ENCODE measurements at places on chromosomes 4 and X.

GRCh38 chr4:159229164-159229563, 126.3 kb downstream of the RAPGEF2 start:
- DNase-seq, result no peak

- no peak for DNase-seq
These were observed 51.0 kb downstream of the GUCY1B1 start for GRCh38 chr4:155809835-155810234.

DNA sequence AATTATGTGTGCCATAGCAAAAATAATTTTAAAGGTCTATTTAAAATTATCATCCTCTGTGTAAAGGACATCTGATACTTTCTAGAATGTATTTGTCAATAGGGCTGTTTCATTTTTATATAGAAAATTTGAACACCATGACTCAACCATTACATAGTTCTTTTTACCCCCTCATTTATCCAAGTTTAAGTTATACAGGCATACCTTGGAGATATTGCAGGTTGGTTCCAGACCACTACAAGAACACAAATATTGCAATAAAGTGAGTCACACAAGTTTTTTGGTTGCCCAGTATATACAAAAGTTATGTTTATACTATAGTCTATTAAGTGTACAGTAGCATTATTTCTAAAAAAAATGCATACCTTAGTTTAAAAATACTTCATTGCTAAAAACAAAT, 130.4 kb downstream of the MSL3 start:
- DNase-seq, result no peak

DNA sequence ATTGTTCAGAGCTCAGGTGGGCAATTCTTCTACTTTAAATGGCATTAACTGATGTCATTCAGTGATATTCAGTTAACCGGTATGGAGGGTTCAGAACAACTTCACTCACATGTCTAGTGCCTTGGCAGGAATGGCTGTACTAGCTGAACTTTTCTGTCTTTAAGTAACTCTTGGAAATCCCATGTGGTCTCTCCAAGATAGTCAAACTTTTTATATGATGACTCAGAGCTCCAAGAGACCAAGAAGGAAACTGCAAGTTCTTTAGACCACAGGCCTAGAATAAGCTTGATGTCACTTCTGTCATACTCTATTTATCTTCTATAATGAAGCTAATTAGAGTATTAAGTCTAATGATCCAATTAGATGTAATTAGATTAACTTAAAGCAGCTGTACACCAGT, 24.9 kb downstream of the LHFPL1 start:
- DNase-seq, result no peak

GRCh38 chr4:1968686-1969295, 40.0 kb downstream of the NELFA start:
- no peak for DNase-seq

DNA sequence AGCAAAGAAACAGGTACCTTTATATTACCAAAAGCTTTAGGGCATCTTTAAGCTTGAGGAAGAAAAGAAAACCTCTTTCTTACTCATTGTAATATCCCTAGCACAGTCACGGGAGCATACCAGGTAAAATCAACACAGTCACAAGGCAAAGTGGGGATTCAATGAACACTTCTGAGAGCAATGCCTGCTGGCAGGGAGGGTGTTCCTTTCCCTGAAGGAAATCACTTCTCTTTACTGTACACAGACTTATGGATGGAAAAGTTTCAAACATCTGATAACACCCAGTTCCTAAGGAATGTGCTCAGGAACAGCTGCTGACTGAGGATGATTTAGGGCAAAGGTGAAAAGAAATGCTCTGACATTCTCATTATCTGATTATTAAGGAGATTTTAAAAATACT, 94.8 kb downstream of the MAML3 start:
- DNase-seq, result no peak

GRCh38 chr4:136383082-136383481, 1149.2 kb downstream of the PCDH18 start:
- DNase-seq, result no peak

DNA sequence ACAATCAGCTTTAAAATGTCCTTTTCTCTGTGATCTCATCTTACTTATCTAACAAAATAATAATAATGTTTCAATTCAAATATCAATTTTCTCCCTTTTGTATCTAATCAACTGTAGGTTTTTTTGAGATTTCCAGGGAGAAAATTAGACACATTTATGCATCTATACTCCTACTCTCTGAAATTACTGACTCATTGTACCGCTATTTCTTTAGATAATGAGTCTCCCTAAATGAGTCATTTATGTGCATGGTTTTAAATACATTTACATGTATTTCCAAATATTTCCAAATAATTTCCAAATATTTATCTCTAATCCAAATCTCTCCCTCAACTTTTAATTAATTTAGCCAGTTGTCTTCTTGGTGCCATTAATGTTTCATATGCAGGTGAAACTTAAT, 621.0 kb downstream of the TECRL start:
- DNase-seq, result no peak

GRCh38 chrX:153956044-153956907, 11.8 kb upstream of the RENBP start:
- no peak for DNase-seq

DNA sequence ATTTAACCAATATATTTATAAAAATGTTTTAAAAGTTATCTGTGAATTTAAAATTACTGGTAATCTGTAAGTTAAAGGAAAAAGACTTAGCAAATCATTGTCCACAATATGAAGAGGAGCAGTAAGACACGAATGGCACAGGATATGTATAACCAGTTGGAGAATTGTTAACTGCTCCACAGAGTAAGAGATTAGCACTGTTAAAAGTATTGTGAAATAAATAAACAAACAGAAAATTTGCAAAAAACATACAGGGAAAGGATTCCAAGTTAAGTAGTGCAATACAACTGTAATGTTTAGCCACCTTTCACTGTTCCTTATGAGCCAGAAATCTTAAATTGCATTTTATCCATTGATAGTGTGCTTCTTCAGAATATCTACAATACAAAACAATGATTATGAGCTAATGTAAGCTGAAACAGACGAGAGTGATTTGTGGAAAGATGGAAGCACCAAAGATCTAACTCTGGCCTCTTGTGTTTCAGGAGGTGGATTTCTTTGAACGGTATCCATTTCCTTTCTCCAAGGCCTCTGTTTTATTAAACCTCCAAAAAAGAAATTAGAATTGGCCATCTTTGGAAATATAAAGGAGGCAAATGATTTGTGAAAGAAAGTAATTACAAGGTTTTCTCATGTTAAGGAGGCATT, 188.4 kb downstream of the UNC5C start:
- DNase-seq, result no peak

- DNase-seq, result no peak
These were observed 35.3 kb upstream of the WAS start for GRCh38 chrX:48648336-48648751.

DNA sequence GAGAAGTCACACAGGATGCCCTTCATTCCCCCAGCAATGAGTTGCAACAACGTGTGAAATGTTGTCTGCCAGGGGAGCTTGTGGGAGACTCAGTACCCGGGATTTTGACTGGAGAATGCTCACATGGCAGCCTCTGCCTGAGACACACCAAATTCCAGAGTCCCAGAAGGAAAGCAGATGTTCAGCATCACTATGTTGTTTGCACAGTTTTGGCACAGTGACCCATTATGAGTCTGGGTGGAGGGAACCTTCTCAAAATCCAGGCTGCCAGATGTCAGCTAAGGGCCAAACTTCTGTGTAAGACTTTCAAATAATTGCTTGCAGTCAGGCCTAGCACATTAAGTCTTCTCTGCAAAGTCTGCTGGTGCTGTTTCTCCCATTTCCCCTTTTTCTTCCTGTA, 1029.7 kb upstream of the TENM3 start:
- no peak for DNase-seq

- DNase-seq, result no peak
These were observed 7.8 kb upstream of the ATXN3L start for GRCh38 chrX:13327666-13328065.

DNA sequence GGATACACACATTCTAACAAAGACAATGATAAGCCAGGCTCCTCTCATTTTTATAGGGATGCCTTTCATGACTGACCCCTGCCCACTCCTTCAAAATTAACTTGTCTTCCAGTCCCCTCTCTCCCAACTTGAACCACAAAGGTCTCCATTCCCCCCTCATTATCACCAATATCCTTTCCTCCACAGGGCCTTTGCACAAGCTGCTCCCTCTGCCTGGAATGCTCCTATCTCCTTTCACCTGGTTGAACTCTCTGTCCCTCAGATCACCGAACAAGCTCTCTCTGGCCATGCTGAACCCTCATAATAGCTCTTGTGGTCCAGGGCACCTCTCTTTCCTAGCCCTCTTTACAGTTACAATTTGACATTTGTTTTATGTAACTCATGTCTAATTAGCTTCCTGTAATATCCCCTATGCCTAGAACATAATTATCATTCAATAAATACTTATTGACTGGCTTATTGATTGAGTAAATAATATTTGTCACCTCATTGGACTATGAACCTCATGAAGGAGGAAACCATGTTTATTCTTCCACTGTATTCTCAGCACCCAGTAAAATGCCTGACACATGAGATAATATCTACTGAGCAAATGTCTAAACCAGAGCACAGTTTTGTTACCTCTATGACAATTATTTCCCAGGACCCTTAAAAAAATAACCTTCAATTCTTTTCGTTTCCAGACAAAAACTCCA, 266.3 kb upstream of the RASGEF1B start:
- DNase-seq, result no peak

- no peak for DNase-seq
These were observed 109.0 kb upstream of the RAPGEF2 start for GRCh38 chr4:158993891-158994290.

DNA sequence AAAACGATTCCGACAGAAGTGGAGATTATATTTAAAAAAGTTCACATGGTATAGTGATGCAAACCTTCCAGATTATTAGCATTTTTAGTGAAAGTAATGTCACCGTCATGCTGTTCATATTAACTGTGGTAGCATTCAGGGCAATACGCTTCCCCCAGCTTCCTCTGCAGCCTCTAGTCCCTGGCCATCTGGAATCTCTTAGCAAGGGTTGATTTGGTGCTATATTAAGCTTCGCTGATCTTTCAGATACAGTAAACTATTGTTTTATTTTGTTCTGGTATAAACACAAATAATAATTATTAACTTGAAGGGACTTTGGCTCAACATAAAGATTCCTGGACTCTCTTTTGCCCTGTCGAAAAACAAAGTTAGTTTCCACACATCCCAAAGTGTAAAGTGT, 1080.5 kb upstream of the TENM3 start:
- no peak for DNase-seq

- DNase-seq, result no peak
These were observed 476.3 kb downstream of the EPHA5 start for GRCh38 chr4:65193985-65194384.

DNA sequence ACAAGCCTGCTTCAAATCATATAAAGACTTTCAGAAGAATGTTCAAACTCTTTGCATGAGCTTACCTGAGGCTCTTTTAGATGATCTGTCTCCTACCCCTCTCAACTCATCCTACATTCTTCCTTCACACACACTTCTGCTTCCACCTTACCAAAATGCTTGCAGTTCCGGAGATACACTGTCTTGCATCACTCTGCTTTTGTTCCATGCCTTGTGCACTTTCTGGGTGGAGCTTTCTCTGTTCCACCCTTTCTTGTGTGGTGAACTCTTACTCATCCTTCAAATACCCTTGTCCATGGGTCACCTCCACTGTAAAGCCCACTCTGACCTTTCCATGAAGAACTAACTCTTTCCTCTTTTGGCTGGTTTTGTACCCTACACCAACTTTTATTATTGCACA, 18.4 kb upstream of the MGST2 start:
- DNase-seq, result no peak

DNA sequence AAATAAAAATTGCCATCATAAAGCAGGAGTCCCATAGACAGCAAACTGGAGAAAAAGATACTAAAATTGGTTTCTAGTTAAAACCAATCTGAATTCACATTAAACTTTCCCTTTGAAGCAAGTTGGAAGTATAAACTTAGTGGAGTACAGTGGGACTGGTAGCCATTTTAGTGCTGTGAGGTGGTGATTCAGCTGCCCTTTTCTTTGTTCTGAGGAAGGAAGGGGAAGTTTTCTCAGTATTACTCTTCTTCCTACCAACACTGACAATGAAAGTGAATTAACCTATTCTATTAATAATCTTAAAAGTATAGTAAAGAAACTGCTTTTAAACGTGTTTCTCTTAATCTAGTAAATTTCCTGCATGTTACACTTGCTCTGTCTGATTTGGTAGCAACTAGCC, 36.7 kb downstream of the SLC9A6 start:
- DNase-seq, result no peak

DNA sequence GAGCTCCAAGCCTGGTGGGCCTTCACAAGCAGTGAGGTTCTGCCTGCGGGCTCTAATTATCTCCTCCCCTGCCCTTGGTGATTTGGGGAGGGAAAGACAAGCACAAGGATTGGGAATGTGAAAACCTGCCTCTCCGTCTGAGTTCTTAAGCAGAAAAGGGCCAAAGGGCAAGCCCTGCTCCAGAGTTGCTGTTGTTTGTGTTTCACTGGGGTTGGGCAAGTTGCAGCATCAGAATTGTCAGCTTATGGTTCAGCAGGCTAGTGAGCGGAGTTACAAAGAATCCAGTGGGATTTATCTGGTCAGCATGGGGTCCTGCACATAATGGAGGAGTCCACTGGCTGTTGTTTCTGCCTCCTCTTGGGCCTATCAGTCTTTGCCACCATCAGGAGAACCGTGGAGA, 60.5 kb downstream of the NHS start:
- no peak for DNase-seq

- no peak for DNase-seq
These were observed 46.7 kb downstream of the C4orf46 start for GRCh38 chr4:158624889-158625478.

- no peak for DNase-seq
These were observed 75.4 kb upstream of the PRPS1 start for GRCh38 chrX:107552930-107553329.

DNA sequence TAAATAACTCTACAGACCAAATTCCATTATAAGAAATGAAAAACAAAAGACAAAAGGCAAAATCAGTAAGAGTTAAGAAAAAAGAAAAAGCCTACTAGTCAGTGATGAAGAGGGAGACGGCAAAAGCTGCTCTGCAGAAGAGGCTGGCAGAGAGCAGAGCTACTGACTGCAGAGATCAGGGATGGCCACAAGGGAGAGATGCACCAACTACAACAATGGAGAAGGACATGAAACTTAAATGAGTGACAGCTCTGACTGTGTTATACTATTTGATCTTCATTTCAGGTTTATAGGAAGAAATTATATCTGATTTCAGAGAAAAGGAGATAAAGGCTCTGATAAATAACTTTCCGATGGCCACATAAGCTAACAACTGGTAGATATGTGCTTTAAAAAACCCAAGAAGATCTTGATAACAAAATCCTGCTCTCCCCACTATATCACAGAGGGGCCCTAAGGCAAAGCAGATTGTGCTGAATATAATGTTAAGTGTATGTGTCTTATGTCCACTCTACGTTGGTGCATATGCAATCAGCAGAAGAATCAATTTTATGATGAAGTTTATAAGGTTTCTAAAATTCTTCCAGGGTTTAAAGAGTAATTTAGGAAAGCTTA, 58.4 kb upstream of the COX18 start:
- no peak for DNase-seq

Measured in cortex of kidney (tissue), 1 donor.